NCI-H2227 treated with DMSO at 0.1 percent for 48 hours (cell line): ENCODE measurements at places on chromosomes 2 and 18.

DNA sequence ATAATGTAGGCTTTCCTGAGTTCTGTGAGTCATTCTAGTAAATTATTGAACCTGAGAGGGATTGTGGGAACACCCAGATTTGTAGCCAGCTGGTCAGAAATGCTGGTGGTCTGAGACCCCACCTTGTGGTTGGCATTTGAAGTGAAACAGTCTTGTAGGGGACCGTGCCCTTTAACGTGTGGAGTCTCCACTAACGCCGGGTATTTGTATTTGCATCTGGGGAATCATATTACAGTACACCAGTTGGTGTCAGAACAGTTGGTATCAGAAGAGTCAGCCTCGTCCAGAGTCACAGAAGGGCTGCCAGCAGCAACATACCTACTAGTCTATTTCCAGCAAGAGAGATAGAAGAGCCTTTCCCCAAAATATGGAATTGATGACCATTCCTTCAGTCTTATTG is 38.3 kb upstream of the PTPN4 start:
- no peak for DNase-seq

GRCh38 chr2:240143801-240144648 is 3.6 kb upstream of the OTOS start:
- peak; percentile 39 for DNase-seq

- no peak for DNase-seq
Measured at GRCh38 chr2:234164493-234165413, 114.3 kb downstream of the SPP2 start.

DNA sequence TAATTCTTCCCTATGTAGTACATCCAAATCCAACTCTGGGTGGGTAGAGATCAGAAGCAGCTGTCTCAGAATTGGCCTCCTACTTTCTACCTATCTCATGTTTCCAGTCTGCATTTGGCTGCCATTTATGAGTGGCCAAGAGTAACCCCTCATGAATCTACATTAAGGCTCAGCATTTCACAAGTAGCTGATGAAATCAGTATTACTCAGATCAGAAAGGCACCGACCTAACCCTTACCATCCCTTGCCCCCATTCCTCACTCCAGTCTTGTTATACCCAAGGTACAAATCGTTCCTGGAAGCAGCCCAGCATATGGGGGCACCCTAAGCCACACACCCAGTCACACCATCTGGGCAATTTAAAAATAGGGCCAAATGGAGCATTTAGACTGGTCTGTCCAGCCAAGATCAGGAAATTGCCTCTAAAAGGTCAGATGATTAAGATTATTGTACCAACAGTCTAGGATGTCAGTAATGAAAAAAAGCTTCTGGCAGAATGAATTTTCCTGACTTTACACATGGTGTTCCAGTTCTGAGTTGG is 37.1 kb downstream of the CD28 start:
- no peak for DNase-seq

DNA sequence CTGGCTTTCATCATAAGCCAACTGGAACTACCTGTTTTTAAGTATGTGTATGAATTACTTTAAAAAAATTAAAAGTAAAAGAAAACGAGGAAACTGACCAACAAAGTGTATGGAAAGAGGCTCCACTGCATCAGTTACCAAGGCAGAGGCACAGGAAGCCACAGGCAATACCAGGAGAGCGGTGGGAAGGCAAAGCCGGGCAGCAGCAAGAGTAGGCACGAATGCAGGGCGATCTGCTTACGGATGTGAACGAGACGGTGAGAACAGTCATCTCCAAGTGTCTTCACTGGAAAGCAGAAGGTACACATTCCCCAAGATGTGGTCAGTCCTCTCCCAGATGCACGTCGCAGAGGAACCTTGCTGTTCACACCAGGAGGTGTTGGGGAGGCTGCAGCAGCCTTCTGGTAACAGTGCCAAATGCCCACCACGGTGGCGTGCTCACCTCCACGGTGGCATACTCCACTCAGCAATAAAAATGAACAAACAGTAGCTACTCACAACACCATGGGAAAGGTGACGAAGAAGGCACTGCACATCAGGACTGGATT is 43.1 kb downstream of the HS6ST1 start:
- no peak for DNase-seq

GRCh38 chr2:152693033-152693432 is 24.2 kb downstream of the PRPF40A start:
- no peak for DNase-seq

GRCh38 chr2:9262671-9263171 is 56.1 kb downstream of the ASAP2 start:
- no peak for DNase-seq

GRCh38 chr2:10773821-10774341 is 38.7 kb downstream of the PDIA6 start:
- DNase-seq, result no peak

DNA sequence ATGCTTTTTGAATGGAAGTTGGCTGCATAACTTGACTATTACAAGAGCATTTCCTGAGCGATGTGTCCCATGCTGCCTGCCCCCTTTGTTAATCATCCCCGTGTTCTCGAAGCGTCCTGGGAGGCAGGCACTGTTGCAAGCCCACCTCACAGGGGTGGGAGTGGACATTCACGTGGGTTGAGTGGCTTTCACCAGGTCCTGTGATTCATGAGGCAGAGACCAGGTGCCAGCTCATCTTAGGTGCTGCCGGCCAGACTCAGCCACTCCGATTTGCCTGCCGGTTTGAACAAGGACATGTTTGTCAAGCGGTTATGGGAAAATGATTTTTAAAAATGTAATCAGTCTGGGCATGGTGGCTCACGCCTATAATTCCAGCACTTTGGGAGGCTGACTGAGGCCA is 112.5 kb downstream of the ZNF532 start:
- no peak for DNase-seq

- no peak for DNase-seq
Measured at GRCh38 chr2:155125585-155126230, 427.2 kb downstream of the KCNJ3 start.

GRCh38 chr2:238698451-238699306 is 149.2 kb upstream of the TWIST2 start:
- DNase-seq, result no peak

- DNase-seq, result no peak
Measured at GRCh38 chr18:75810961-75811551, 383.6 kb upstream of the SMIM21 start.

- no peak for DNase-seq
Measured at GRCh38 chr2:200756618-200757321, 54.9 kb upstream of the BZW1 start.

GRCh38 chr2:3447789-3448317 is 68.4 kb downstream of the TRAPPC12 start:
- DNase-seq, result no peak

DNA sequence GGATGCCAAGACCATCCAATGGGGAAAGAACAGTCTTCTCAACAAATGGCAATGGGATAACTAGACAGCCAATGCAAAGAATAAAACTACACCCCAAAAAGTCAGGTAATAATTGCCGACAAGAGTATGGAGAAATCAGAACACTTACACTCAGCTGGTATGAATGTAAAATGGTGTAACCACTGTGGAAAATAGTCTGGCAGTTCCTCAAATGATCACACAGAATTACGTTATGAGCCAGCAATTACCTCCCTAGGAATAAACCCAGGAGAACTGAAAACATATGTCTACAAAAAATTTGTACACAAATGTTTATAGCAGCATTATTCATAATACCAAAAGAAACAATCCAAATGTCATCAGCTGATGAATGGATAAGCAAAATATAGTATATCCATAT is 8.8 kb downstream of the IWS1 start:
- no peak for DNase-seq

GRCh38 chr2:75556679-75557366 is 3.9 kb downstream of the EVA1A start:
- no peak for DNase-seq

GRCh38 chr2:12223732-12224131 is 477.3 kb downstream of the LPIN1 start:
- no peak for DNase-seq

- no peak for DNase-seq
Measured at GRCh38 chr2:29951576-29951975, 30.2 kb upstream of the ALK start.

- no peak for DNase-seq
Measured at GRCh38 chr2:85682378-85682777, 11.8 kb upstream of the GNLY start.

GRCh38 chr2:224211791-224212190 is 172.7 kb upstream of the SERPINE2 start:
- DNase-seq, result peak; percentile 49
